ENCODE measurements at places on chromosomes 6 and 20.

DNA sequence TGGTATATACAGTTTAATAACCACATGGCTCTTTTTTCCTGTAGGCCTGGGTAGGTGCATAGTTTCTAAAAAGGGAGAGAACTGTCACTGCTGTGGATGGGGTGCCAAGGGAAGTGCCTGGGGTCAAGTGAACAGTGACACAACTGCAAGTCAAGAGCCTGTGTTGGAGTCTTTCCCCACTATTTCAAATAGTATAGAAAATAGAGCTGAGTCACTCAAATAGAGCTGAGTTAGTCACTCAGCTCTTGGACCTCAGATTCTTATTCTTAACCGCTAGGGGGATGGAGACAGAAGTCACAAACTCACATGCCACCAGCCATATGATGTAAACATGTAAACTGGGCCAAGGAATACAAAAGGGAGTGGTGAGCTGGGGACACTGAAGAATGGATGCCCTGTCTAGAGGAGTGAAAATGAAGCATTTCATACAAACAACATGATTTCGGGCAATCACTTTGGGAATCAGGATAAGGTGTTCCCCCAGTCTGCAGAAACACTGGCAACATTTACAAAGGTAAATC, 2.1 kb downstream of the NQO2 start:
- DNase-seq: peak; percentile 77

DNA sequence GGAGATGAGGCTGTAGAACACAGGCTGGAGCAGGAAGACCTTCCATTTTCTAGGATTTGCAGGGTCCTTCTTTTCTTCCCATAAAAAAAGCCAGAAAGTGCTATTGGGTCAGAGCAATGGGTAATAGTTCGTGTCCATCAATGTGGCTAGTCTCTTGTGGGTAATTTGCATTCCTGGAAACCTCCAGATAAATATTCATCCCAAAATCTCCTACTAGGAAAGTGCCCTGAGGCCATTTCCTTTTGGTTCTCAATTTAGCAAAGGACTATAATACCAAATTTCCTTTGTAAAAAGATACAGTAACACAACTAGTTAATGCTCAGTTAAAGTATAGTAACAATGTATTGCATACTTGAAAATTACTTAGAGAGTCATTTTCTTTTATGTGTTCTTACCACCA, 138.1 kb upstream of the TAB2 start:
- no peak for DNase-seq

DNA sequence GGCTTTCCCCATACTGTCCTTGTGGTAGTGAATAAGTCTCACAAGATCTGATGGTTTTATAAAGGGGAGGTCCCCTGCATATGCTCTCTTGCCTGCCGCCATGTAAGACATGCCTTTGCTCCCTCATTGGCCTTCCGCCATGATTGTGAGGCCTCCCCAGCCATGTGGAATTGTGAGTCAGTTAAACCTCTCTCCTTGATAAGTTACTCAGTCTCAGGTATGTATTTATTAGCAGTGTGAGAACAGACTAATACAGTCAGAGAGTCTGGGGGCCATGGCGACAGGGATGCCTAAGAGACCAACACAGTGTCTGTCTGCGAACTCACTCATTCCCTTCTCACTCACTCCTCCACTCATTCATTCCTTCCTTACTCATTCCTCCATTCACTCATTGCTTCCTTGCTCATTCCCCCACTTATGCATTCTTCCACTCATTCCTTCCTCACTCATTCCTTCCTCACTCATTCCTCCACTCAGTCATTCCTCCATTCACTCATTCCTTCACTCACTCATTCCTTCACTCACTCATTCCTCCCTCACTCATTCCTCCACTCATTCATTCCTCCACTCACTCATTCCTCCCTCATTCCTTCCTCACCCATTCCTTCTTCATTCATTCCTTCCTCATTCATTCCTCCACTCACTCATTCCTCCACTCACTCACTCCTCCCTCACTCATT, 137.5 kb upstream of the AGPAT4 start:
- no peak for DNase-seq

GRCh38 chr6:13384506-13384905, 56.2 kb upstream of the TBC1D7 start:
- DNase-seq: no peak

- DNase-seq: no peak
Measured at GRCh38 chr6:64113704-64114103, 478.1 kb downstream of the PHF3 start.

DNA sequence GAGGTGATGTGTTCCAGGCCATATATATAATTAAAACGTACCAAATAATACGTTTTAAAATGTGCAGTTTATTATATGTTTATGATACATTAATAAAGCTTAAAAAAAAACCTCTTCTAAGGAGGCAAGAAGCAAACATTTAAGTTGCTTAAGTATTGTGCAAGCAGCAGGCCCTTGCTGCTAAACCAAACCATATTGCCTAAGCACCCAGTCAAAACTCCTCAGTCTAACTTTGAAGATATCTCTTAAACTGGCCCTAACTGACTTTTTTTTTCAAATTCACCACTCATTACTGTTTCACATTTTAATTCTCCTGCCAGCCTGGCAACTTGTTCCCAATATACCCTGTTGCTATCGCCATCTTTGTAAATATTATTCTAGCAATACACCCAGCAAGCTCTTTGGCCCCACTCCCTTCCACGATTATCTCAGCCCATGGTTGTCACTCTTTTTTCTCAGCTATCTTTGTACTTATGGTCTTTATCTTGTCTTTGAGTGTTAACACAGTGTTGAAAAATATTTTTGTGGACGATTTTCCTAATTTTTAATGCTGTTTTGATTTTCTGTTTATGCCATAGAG, 60.9 kb downstream of the C6orf58 start:
- DNase-seq: no peak

DNA sequence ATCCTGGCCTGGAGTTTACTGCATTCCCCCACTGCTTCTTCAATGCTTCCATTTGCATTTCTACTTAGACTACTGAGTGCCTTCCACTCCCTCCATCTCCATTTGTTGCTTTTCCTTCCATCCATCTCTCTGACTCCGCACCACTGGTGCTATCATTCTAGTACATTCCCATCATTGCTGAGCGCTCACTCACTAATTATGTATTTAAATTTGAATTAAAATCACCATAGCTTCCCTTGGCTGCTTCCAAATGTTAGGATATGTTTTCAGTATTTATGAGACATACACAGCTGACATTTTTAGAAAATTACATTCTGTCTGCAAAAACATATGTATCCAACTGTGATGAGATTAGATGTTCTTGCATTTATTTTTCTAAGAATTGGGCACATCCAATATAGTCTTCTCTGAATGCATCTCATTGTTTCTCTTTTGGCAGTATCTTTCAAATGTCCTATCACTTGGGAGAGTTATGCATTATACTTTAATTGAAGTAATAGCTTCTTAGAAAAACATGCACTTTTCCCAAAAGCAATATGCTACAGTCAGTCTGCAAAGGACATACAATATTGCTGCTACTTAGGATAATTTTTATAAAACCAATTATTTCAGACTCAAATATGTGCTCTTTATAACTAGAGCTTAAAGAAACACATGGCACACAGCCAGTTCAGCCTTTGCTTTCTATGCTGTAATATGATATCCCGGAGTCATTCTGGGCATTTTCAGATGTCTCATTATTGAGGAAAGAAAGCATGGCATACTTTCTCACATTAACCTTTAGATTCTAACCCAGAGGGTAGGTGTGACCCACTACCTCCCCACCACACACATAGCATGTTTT, 12.1 kb upstream of the COL21A1 start:
- no peak for DNase-seq

GRCh38 chr20:48635791-48636267, 192.0 kb downstream of the PREX1 start:
- peak; percentile 74 for DNase-seq

GRCh38 chr20:30985386-30985785, 272.1 kb upstream of the DEFB115 start:
- DNase-seq: no peak

DNA sequence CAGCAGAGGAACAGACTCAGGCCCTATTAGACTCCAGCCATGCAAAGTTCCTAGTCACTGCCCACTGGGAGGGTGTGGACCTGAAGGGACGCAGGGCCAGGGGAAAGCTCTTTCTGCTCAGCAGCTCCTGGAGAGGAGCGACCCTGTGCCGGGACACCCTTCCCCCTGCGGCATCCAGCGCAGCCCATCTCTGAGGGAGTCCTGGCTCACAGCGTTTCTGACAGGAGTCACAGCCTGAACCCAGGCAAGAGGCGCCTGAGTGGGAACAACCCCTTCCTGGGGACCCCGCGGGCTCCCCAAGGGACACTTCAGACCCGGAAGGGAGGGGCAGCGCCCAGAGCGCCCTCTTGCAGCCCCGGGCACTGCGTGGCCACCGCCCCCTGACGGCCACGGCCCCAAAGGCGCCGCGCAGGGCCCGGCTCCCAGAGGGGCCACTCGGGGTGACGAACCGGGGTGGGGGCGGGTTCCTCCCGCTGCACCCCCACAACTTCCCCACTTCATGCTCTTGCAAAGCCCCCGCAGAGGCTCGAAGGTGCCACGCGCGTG, 862 bp downstream of the UCKL1 start:
- peak; percentile 40 for DNase-seq

DNA sequence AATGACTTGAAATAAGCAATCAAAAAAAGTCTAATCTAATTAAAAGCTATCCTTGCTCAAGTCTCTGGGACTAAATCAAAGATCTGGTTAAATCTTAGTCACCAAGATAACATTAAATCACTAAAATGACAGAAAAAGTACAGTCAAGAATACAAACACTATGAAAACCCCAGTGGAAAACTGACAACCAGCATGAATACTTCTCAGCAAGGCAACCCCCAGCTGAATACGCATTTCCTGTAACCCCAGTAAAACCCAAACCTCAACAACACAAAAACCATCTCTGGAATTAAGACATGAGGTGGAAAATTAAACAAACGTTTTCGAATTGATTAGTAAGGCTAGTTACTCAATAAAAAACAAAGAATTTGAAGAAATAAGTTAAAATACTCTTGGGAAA, 23.7 kb upstream of the ZC3H12D start:
- peak; percentile 86 for DNase-seq

DNA sequence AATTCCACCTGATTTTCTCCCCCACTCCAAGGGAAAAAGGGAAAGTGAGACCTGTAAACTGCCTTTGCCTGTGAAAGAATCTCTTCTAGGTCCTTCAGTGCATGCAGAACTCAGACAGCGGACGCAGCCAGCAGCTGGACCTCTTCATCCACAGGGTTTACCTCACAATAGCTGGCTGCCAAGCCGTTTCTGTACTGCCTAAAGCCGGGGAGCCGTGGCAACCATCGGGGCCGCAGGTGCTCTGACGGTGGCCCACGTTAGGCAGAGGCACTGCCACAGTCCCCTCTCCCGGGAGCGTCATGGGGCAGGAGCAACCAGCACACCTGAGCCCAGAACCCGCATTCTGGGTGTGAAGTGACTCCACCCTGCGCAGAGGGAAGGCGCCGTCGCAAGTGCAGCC, 206.1 kb downstream of the TTLL2 start:
- no peak for DNase-seq

DNA sequence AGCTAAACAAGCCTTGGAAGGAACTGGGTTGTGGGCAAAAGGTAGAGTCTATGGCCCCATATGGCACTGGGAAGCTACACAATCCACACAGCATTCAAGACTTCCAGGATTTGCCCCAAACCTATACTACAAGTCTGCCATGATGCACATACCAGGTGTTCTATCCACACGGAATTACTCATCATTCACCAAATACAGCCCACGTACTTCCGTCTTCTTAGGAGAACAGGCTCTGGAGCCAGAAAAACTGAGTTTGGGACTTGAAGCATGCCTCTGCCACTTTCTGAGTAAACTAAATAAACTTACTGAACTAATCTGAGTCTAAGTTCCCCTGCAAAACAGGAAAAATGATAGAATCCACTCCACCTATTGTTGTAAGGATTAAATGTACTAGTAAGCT, 28.6 kb downstream of the RIMS4 start:
- DNase-seq: no peak
